ENCODE measurements at places on chromosomes 6 and 20.

DNA sequence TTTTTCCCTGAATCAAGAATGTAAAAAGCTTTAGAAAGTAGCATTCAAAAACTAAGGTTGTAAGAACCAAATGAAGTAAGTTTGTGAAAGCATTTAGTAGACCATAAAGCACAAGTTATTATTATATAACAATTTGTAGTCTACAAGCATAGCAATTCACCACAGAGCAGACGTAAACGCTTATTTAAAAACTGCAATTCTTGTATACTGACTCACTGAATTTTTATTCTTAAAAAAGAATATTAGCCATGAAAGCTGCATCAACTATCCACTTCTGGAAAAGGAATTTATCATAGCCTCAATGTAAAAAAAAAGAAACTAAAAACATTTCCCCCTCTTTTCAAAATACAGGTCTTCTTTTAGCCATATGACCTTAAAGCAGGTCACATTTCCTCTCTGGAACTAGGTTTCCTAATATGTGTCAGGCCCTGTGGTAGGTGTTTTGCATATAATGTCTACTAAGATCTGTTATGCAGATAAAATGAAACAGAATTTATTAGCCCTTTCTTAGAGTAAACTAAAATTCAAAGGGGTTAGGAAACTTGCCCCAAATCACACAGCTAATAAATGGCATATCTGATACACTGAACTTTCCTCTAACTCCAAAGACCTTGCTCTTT lies 2.1 kb downstream of the MAP3K7 start:
- no peak for DNase-seq

- DNase-seq, result no peak
Observed at GRCh38 chr20:62759981-62760431, 36.3 kb upstream of the MRGBP start.

DNA sequence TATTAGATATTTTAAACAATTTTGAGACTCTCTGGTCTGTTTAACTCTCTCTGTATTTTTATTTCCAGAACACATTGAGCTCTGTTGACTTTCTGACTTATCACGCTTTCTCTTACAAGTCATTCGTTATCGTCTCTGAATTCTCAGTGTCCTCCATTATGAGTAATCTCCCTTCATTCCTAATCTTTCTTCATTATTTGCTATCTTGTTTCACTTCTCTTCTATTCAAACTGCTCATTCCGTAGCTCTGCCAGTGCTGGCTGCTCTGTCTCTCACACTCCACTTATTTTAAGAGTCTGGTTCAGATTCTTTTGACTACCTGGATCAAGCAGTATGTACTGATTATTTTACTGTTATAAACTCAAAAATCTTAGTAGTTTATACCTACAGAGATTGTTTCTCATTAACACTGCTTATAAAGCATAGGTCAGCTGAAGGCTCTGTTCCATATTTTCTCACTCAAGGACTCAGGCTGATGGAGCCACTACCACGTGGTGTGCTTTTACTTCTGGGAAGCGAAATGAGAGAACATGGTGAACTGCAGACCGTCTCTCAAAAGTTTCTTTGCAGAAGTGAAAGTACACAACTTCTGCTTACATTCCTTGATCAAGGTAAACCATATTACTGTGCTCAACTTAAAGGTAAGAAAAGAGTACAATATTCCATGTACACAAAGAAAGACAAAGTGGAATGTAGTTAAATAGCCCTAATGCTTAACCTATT lies 485.2 kb downstream of the GRIK2 start:
- no peak for DNase-seq

DNA sequence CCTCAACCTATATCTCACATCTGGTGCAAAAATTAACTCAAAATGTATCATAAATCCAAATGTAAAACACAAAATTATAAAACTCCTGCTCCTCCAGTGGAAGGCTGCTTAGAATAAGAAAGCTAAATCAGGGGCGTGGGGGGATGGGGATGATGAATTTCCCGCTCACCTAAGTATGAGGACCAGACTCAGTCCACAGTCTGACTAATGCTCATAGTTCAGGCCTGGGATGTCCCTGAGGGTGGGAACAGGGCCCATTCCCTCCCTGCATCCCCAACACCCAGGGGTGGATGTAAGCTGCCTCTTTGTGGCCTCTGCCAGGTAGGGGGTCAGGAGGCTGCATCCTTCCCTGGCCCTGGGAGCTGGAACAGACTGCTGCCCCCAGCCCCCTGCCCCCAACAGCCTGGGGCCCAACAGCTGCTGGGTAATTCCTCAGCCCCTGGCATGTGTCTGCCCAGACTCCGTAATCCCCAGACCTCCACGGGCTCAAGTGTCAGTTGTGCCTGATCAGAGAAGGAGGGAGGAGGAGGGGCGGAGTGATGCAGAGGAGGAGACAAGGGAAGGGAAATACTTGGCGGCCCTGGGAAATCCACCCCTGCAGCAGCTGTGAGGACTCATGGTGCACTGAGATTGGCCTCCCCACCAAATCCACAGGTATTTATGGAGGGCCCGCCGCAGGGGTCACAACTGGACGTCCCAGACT lies 224.5 kb downstream of the PREX1 start:
- peak; percentile 16 for DNase-seq

GRCh38 chr6:8743170-8743745 lies 307.9 kb upstream of the SLC35B3 start:
- no peak for DNase-seq

GRCh38 chr6:29925321-29925720 lies 17.0 kb upstream of the HLA-A start:
- no peak for DNase-seq

GRCh38 chr6:148990403-148990802 lies 243.6 kb downstream of the UST start:
- no peak for DNase-seq

DNA sequence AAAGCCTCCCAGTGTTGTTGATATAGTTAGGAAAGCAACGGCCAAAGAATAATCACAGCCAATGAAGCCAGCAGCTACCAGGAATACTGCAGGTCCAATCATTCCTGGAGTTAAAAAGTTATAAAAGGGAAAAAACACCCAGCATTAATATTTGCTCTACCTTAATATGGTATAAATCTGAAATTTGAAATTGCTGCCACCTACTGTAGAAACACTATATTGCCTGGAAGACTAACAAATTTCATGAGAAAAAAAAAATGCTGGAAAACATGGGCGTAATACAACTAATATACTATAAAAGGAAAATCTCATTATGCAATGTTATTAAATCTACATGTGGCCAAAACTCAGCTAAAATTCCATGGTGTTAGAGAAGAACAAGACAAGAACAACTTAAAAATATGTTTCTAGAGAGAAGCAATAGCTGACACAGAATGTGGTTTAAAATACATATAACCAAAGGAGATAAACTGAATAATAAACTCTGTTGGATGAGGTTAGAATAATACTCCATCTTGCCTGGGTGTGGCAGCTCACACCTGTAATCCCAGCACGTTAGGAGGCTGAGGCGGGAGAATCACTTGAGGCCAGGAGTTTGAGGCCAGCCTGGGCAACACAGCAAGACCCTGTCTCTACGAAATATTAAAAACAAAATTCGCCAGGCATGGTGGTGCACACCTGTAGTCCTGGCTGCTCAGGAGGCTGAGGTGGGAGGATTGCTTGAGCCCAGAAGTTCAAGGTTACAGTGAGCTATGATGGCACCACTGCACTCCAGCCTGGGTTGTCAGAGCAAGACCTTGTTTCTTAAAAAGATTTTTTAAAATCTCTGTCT lies 43.1 kb downstream of the SLC17A5 start:
- no peak for DNase-seq

DNA sequence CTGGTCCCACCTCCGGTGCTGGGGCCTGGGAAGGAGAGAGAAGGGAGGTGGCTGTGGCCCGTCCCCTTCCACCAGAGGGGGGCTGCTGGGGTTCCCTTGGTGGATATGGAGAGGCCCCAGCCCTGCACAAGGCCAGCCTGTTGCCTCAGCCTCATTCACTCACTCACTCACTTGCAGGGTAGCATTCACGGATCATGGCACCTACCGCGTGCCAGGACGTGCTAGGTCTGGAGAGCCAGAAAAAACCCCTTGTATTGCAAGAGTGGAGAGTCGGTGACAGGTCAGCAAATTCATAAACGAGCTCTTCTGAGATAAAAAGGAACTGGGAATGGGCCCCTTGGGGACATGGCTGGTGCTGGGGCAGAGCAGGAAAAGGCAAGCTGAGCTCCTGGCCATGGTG lies 6.4 kb upstream of the ZBTB46 start:
- no peak for DNase-seq

DNA sequence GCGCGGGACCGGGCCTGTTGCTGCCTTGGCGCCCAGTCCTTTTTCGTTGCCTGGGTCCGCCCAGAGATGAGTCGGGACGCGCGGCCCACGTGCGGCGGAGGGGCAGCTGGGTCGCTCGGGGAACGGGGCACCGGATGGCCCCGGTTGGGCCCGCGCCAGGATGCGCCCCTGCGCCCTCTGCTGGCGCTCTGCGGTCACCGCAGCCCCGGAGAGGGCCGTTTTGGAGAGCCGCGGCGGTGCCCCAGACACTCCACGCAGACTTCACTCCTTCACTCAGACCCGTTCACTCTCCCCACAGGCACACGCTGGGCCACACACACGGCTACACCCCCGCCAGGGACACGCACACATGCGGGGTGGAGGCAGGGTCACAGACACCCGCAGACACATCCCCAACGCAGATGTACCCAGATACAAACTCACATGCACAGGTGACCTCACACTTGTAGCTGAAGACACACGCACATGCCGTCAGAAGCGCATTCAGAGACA lies 38.8 kb downstream of the SRC start:
- peak; percentile 82 for DNase-seq

- DNase-seq, result no peak
Observed at GRCh38 chr6:76275746-76276145, 203.3 kb upstream of the IMPG1 start.

DNA sequence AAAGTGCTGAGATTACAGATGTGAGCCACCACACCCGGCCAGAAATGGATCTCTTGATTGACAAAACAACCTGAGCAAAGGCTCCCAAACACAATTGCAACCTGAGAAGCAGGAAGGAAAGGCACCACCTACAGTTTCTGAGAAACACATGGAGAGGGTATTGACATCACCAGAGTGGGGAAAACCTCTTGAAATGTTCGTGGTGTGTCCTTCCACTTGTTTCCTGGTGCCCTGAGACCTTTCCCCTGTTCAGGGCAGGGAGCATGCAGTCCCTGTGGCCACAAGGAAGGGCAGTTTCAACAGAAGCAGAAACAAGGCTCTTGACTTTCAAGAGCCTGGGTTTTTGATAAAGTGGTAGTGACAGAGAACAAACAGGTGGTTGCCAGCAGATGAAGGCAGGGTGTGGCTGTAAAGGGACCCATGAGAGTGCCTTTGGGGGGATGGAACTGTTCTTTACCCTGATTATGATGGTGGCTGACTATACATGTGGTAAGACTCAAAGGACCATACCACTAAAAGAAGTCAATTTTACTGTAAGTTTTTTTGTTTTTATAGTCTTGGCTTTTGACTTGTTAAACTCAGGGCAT lies 3.2 kb upstream of the BPIFA1 start:
- DNase-seq, result no peak

- no peak for DNase-seq
Observed at GRCh38 chr20:33400812-33401183, 521 bp downstream of the CDK5RAP1 start.

DNA sequence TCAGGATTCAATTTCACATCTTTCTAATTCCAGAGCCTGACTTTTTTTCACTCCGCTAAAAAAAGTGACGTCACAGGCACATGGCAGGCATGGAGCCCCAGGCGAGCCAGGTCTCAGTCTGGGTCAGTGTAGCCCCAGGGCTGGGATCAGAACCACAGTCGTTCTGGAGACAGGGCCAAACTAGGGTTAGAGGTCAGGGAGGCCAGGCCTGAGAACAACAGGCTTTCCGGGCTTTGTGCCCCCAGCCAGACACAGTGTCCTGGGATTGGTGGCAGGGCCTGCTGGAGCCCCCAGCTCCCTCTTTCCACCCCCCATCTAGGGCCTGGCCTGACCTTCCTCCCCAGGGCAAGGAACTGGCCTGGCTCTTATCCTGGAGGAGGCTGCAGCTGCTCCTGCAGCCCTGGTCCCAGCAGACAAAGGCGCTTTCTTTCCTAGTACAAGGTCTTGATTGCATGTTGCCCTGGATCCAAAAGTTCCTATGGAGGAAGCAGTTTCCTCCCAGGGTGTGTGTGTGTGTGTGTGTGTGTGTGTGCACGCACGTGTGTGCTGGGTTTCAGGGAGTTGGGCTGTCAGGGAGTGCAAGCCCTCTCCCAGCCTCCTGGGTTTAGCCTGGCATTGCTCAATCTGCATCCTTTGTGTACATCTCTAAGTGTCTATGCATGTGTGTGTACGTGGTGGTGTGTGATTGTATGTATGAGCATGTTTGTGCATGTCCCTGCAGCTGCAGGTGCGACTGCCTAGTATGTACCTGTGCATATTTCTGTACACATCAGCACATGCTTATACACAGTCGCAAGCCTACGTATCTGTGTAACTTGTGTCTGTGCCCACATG lies 26.5 kb upstream of the EMILIN3 start:
- DNase-seq, result no peak

DNA sequence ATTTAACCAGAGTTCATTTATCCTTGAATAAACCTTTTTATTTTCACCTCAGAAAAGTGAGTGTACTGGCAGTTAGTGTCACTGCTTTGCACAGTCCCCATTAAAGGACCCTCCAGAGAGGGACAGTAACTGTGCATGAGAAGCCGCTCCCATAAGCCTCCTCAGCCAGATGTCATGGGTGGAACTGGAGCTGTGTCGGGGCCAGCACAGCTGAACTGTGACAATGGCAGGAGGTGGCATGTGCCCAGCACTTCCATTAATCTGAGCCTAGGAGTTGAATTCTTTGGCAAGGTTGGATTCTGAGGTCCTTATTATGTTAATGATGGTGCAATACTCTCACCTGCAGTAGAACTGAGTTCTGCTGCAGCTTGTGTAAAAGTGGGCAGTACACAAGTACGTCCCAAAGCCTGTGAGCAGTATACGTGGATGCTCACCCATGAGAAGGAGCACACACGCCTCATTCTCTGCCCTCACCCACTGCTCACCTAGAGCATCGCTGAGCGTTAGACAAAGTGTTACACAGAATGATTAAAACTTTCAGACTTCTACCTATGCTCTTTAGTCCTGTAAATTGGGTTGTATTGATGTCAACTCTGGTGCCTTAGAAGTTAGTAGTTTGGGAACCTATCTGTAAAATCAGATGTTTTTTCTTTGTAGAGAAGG lies 11.9 kb upstream of the CSE1L start:
- DNase-seq, result no peak

DNA sequence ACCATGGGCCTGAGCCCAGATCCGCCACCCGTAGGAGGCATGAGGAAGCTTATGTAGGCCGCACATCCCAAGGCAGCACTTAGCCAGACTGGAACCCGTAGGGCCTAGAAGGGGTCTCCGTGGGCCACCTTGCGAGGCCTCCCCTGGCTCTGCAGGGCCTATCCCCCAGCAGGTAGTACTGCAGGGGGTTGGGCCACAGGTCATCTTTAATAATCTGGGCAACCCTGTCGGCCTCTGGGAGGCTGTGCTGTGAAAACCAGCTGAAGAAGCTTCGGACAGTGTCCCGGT lies 18.5 kb downstream of the PLAGL2 start:
- no peak for DNase-seq

- no peak for DNase-seq
Observed at GRCh38 chr6:32382757-32383420, 11.2 kb upstream of the TSBP1 start.
